T-helper 17 cell (primary cell): ENCODE measurements at places on chromosomes 7 and 10. TPM values are rescaled to one million over a fixed set of nuclear protein-coding genes. Genes with fewer than 3 reads are reported as not detected.

DNA sequence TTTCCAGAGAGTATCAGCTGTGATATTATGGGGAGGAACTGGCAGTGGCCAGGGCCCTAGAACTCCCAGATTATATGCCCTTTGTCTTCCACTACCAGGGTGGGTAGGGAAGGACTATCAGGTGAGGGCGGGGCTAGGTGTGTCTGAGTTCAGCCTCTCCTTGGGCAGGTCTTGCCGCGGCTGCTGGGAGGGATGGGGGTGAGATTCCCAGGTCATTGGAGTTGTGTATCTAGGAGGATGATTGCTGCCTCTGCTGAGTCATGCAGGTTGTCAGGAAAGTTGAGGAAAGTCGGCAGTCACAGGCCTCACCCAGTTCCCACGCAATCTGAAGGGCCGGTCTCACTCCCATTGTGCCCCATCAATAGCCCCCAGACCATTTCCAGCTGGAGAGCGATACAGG lies 185.2 kb downstream of the DKK1 start:
- no peak for DNase-seq
- H3K4me1 ChIP-seq: no peaks in the 10 kb centered on the region
- H3K4me3 ChIP-seq: no peak overlapping the region
- H3K27me3 ChIP-seq: no peaks in the 10 kb centered on the region
- H3K36me3 ChIP-seq: no peaks in the 10 kb centered on the region
- no peak overlapping the region for H3K27ac ChIP-seq

The LMOD2 gene
- not detected for total RNA-seq

- H3K27ac ChIP-seq: no peak overlapping the region
- no peak for DNase-seq
- H3K4me3 ChIP-seq: no peak overlapping the region
- H3K36me3 ChIP-seq: no peaks in the 10 kb centered on the region
- H3K4me1 ChIP-seq: no peaks in the 10 kb centered on the region
- no peaks in the 10 kb centered on the region for H3K27me3 ChIP-seq
Observed at GRCh38 chr7:117652943-117653680, 173.3 kb downstream of the CFTR start.

DNA sequence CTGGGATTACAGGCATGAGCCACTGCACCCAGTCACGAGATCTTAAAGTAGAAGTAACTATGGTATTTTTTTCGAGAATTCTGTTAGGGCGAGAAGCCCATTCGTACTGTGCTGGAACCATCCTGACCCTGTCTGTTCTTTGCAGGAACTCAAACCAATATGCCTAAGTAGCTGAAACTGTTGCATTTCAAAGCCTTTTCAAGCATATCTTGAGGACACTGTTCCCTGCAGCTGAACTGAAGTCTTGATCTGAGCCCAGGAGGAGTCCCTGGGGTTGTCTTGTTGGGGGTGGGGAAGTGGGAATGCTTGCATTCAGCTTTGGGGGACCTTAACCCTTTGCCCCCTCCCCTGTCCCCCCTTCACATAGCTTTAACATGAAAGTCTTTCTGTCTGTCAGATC lies 61.5 kb downstream of the CUX1 start:
- no peak overlapping the region for H3K27ac ChIP-seq
- H3K36me3 ChIP-seq: no peaks in the 10 kb centered on the region

DNA sequence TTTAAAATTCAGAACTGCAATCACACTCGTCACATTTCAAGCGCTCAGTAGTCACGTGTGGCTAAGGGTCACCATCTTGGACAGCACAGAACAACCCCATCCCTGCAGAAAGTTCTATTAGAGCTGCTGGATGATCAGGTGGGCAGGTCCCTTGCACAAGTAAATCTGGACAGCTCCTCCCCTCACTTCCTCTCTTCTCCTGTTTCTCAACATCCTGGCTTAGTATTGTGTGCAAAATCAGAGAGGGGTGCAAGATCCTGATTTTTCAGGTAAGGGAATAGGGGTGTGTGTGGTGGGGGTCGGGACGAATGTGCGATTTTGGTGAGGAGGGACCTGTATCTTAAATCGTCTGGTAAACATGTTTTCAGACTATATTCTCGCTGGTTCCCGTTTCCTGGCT lies at the start of gene GIMAP4:
TSS of gene GIMAP4 (plus strand) at position 222 of the 400 bp plus-strand sequence. CDS start 2,512 bp downstream, outside the sequence.
- no peak for DNase-seq
- H3K4me3 ChIP-seq: peak within 1 kb of the TSS; percentile 89
- H3K4me1 ChIP-seq: peaks cover 34% of the 10 kb centered on the region
- no peaks in the 10 kb centered on the region for H3K27me3 ChIP-seq
- H3K27ac ChIP-seq: peak within 1 kb of the TSS; percentile 89
